ENCODE measurements at places on chromosomes 12 and 14.

DNA sequence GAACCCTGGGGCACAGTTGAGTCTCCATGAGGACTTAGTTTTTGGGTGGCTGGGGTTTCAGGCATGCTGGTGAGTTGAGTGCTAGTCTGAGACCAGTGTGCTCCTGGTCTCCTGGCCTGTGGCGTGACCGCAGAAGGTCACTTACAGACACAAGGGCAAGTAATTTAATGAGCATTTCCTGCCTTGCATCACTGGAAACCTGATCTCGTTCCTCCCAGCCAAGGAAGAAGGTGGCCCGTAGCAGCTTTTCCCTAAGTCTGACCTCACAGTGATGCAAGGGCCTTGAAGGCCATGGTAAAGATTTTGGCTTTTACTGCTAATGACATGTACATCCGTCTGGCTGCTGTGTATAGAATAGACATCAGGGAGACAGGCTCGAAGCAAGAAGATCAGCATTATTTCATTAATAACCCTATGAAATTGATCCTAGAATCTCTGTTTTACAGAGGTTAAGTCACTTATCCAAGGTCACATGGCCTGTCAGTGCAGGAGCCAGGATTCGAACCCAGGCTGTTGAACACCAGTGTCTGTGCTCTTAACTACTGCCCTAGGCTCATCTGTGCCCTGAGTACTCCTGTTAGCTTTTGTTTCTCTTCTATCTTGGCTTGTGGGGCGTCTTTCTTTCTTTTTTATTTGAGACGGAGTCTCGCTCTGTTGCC is 4.6 kb downstream of the TMEM120B start:
- no peak for DNase-seq

DNA sequence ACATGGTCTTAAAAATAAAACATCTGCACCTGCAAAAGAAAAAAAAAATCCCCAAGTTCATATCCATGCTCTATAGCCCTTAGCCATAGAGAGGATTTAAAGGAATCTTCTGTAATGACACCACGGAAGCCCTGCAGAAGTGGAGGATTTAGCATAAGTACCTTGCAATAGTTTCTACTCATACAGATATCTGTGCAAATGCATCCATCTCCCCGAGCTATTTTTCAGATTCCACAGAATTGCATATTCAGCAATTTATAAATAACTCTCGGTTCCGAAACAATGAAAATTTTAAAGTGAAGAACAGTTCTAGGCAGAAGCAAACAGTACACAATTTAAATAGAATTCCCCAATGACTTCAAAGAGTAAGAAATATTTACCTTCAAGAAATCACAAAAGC is 424 bp downstream of the IGF1 start:
- no peak for DNase-seq

DNA sequence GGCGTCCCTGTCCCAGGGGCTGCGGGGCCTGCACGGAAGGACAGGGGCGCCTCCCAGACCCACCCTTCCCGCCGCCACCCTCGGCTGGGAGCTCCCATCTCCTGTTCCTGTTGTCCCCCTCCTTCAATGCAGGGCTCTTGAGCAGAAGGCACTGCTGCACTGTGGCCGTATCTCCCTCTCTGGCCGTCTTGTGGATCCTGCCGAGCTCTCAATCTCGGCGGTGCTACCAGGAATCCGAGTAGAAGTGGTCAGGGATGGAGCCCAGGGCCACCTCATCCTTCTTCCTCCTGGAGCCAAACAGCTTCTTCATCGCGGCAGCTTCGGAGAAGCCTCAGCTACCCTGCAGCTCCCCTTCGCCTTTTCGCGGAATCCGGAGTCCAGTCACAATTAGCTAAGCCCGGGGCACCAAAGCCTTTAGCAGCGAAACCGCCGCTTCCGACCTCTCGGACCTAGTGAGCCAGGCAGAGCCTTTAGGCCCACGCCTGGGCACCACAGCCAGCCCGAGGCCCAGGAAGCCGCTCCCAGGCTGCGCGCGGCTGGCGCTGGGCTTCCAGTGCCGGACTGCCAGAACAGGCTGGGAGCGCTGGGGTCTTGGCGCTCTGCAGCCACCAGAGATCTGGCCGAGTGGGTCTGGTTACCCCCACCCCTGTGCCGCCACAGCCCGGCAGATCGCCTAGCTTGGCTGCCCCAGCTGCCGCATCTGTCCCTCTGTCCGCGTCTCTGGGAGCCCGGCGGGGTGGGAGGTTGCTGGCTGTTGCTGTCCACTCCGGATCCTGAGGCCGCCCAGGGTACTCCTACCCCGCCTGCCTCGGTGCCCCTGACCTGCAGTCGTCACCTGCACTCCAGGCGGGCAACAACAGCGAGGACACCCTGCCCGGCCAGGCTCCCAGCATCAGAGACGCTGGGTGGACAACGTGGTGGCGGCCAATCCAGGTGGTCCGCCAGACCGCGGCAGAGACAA is 69.1 kb downstream of the ASCL4 start:
- no peak for DNase-seq

DNA sequence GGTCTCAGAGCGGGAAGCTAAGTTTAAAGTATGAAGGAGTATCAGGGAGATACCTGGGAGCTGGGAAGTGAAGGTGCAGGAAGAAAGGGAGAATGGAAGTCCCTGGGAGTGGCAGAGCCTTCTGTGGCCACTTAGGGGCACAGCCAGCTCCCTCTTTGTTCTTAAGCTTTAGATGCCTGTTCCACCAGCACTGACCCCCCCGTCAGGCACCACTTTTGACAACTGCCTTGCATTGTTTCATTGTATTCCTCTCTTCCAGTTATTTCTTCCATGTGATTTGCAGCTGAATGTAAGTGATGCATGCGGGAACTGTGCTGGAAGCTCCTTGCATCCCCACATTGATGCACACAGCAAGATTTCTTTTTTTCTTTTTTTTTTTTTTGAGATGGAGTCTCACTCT is 2.6 kb downstream of the GALNT16 start:
- DNase-seq = no peak

DNA sequence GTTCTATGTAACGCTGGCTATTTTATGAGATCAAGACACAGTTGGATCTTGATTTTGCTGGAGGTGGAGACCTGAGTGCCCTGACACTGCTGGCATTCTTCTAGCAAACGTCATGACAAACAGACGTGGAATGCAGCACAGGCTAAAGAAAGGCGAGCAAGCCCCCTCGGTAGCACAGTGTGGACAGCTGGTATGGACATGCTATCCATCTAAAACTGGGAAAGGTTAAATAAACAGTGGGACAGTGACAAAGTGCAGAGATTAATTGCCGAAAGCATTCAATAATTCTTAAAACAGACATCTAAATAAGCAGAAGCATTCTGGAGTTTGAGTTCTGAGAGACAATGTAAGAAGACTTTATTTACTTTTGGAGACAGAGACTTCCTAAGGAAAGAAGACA is 237.2 kb downstream of the FBXL14 start:
- no peak for DNase-seq

GRCh38 chr14:56378046-56378445 is 201.6 kb upstream of the TMEM260 start:
- no peak for DNase-seq

GRCh38 chr12:82461393-82461792 is 103.1 kb downstream of the METTL25 start:
- no peak for DNase-seq

- DNase-seq = no peak
Observed at GRCh38 chr14:78737116-78737515, 566.9 kb downstream of the NRXN3 start.
